ENCODE measurements at places on chromosomes 13 and 19.

DNA sequence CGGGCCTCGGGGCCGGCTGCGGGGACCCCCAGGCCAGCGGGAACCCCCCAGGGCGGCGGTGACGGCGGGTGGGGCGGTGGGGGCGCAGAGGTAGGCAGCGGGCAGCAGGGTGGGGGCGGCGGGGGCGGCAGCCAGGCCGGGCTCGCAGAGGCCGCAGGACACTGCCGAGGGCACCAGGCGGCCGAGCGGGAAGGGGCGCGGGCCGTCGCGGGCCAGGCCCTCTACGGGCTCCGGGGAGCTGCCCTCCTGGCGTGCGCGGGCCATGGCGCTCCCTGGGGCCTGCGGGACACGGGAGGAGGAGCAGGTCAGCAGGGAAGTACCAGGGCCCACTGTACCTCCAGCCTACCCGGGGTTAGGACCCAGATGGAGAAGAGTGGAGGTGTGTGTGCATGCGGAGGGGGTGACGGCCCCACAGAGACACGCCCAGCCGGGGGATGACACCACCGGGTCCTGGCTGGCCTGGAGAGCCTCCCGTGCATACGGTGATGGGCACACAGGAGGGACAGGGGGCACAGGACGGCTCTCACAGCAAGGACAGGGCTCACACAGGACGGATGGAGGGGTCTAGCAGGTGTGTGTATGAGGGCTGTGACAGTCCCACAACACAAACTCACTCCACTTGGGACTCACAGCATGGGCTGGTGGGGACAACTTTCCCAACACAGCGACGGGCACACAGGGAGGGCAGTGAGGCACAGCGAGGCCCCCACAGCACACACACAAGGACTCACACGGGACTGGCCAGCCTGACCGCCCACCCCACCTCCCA is 2.6 kb downstream of the BBC3 start:
- peak; percentile 63 for DNase-seq

DNA sequence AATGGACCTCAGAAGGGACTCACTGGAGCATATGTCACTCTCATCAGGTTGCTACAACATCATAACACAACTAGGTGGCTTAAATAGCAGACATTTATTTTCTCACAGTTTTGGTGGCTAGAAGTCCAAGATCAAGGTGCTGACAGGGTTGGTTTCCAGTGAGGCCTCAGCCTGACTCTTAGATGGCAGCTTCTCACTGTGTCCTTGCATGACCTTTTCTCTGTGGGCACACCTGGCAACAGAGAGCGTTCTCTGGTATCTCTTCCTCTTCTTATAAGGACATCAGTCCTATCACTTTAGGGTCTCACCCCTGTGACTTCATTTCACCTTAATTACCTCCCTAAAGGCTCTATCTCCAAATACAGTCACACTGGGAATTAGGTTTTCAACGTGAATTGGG is 74.5 kb downstream of the CYSLTR2 start:
- no peak for DNase-seq

DNA sequence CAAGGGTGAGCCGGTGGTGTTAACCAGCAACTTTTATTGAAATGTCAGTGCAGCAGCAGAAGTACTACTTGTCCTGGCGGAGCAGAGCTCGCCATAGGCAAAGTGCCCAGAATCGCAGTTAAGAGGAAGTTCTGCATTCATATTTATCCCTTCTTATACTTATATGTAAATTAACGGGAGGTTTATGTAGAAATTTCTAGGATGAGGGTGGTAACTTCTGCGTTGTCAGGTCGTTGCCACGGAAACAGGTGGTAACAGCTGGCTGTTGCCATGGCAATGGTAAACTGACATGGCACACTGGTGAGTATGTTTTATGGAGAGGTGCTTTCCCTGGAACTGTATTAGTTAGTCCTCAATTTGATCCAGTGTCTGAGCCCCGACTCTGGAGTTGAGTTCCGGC is 2494.9 kb upstream of the PCDH20 start:
- DNase-seq: no peak

GRCh38 chr19:41696402-41697197 is 8.5 kb upstream of the CEACAM7 start:
- DNase-seq: no peak

DNA sequence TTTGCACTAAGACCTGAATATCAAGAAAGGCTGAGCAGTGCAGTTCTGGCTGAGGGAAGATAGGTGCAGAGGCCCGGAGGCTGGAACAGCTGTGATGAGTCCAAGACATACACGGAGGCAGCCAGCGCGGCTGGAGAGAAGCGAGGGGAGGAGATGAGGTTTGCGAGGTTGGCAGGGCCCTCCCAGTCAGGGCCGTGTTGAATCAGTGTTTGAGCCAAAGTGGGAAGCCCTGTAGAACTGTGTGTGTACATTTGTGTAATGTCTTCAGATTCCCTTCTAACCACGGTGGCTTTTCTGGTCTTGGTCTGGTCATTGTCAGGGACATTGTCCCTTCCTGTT is 34.9 kb downstream of the PAK4 start:
- no peak for DNase-seq

GRCh38 chr19:45824041-45824471 is 8.9 kb upstream of the RSPH6A start:
- no peak for DNase-seq

DNA sequence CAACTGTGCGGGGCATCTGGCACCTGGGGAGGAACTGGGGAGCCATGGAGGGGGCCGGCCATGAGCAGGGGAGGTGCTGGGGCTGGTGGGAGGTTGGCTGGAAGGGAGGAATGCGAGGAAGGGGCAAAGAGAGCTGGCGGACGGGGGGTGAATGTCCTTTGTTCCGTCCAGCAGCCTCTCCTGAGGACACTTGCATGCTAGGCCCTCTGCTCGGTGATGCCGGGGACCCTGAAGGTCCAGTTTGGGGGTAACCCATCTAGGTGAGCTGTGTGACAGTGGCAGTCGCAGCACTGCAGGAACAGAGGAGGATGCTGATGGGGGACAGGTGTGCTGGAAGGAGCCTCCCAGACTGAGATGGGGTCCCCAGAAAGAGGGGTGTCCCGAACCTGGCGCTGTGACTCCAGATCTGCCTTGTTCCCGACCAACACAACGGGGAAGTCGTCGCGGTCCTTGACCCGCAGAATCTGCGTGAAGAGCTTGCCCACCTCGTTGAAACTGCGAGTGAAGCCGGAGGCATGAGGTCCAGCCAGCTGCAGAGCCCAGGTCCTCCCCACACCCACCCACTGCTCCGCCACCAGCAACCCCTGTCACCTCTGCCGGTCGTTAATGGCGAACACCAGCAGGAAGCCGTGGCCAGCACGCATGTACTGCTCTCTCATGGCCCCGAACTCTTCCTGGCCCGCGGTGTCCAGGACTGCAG is 3.6 kb downstream of the RRAS start:
- DNase-seq: no peak

DNA sequence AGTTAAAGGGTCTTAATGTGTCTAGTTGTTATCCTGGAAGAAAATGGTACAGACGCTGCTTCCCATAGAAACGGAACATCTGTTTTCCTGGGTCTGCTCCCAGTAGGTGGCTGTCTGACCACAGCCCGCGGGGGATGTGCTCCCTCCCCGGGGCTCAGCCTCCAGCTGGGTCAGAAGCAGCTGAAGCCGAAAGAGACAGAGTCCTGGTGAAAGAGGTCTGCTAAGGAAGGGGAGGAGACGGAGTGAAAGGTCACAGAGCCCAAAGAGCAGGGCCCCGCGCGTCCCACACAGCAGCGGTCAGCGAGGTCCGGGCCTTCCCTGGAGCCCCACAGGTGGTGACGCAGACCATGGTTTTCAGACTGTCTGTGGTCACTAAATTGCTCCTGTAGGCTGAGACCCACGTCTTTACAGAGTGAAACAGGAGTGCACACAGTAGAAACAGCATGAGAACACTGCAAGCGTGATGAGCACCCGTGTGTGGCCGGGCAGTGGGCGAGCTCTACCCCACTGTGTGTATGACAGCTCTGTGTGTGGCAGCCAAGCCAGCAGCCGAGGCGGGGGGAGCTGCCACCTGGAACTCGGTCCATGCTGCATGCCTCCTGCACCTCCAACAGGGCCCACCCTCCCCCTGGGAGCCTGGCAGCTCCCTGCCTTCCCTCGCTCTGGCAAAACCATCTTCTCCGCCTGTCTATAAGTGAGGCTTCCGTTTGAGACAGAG is 52.0 kb upstream of the C13orf46 start:
- DNase-seq: no peak

- DNase-seq: no peak
Measured at GRCh38 chr13:44389060-44389666, 15.5 kb downstream of the SERP2 start.

DNA sequence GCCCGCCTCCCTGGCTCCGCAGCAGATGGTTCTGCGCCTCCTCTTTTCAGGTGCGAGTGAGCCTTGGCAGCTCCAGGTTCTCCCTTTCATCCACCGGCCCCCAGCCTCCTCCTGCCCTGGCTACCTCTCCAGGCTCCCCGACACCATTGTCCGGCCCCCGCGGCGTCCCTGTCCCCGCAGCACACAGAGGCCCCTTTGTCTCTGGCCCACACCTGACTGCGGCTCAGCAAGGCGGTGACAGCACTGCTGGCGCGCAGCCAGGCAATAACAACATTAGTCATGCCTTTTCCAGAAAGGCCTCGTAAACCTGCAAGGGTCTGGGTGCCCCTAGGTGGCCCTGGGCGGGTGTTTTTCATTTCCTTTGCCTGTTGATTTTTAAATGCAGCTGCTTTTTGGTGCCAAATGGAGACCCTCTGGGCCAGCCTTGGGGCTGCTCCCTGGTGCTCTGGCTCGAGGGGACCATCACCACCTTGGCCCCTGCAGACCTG is 73.2 kb upstream of the MEDAG start:
- no peak for DNase-seq

GRCh38 chr13:28532388-28533124 is 37.6 kb upstream of the FLT1 start:
- DNase-seq: peak; percentile 19

DNA sequence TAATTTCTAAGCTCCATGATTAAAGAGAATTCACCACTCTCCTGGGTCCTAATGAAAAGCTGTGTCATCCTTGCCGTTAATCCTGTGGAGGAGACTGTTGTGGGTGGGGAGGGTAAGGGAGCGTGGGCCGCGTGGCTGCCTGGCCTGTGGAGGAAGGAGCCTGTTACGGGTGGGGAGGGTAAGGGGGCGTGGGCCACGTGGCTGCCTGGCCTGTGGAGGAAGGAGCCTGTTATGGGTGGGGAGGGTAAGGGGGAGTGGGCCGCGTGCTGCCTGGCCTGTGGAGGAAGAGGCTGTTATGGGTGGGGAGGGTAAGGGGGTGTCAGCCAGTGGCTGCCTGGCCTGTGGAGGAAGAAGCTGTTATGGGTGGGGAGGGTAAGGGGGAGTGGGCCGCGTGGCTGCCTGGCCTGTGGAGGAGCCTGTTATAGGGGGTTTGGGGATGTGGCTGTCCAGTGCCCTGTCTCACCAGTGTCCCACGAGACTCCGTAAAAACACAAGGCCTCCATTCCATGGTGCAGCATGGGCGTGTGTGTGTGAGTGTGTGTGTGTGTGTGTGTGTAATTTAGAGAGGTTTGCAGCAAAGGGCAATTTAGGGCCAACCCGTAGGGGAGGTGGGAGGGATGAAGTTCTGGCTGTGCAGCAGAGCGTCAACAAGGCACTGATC is 15.6 kb upstream of the DCUN1D2 start:
- no peak for DNase-seq

- DNase-seq: no peak
Measured at GRCh38 chr19:49678985-49679770, 2.1 kb downstream of the PRMT1 start.

DNA sequence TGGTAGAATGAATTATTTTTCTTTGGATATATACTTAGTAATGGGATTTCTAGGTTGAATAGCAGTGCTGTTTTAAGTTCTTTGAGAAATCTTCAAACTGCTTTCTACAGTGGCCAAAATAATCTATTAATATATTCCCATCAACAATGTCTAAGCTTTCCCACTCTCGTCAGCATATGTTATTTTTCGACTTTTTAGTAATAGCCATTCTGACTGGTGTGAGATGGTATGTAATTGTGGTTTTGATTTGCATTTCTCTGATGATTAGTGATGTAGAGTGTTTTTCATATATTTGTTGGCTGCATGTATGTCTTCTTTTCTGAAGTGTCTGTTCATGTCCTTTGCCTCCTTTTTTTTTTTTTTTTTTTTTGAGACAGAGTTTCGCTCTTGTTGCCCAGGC is 90.2 kb upstream of the CSNK1A1L start:
- DNase-seq: no peak

DNA sequence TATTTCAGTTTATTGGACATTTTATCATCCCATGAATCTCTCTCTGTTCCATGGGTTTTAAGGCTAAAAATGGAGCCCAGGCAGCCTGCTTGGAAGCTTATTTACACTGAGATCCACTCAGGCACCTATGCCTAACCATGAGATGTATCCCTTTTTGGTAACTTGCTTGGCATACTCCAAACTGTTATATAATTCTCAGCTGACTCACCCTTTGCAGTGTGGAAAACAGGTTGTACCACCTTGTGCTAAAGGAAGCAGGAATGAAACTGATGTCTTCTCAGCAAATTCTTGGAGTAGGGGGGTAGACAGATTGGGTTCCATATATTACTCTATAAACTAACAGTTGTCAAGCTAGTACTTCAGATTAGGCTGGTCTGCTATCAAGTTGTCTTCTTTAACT is 483.6 kb downstream of the KLF5 start:
- no peak for DNase-seq

DNA sequence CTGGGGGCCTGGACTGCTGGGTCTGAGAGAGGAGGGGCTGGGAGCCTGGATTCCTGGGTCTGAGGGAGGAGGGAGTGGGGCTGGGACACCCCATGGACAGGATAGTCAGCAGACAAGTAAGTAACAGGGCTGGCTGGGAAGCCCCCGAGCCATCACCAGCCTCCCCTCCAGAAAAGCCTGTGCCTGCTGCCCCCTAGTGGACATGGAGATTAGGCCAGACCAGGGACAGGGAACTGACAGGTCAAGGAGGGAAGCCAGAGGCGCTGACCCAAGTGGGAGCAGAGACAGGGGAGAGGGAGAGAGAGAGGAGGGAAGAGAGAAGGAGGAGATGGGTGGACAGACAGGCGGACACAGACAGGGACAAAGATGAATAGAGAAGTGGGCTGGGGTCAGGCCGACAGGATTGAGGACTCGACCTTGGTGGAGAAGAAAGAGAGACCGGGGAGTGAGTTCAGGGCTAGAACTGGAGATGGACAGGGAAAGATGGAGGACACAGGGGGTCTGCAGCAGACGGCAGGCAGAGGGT is 6.7 kb upstream of the ERFL start:
- DNase-seq: peak; percentile 79

DNA sequence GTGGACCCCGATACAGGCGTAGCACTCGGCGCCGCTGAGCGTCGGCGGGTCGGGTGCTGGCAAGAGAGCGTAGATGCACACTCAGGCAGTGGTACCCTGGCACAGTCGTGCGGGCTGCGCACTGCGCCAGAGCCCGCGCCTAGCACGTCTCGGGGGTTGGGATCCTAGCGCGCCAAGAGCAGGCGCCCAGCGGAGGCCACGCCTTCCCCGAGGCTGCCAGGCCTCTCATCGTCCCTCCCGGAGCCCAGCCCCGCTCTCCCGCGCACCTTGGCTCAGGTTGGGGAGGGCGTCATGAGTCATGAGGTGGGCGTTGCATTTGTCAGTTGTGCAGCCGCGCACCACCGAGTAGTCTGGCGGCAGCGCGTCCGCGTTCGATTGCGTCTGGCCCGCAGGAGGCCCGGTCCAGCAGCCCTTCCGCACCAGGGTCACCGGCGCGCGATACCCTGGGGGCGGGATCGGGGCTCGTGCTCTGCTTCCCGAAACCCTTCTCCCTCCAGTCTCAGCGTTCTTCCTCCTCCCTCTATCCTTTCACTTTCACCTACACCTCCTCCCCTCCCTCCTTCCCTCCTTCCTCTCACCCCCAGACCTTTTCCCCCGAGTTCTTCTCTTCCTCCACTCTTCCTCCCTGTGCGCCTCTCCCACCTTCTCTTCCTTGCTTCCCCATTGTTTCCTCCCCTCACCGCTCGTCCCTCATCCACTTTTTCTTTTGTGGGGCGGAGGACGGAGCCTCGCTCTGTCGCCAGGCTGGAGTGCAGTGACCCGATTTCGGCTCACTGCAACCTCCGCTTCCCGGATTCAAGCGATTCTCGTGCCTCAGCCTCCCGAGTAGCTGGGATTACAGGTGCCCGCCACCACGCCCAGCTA is 3.5 kb downstream of the LYPD5 start:
- peak; percentile 69 for DNase-seq
